ENCODE measurements at places on chromosomes 3 and 15. TPM values are rescaled to one million over a fixed set of nuclear protein-coding genes. Genes with fewer than 3 reads are reported as not detected.

DNA sequence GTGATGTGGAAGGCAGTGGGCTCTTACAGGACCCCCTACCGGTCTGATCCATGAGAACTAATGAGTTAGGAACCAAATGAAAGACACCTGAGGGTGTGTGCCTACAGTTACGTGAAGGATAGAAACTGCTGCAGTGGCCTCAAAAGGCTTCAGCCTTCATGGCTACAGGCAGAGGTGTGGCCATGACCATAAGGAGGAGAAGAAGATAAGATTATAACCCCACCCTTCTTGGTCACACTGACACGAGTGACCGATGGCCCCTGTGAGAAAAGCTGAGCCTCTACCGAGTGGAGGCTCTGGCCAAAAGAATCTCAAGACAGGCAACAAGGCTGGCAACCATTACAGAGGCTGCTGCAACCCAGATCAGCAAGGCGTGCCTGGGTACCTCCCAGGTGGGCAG lies 6.3 kb downstream of the RFT1 start:
- H3K4me3 ChIP-seq = no peak overlapping the region
- no peak overlapping the region for H3K27ac ChIP-seq
- peaks cover 3% of the 10 kb centered on the region for H3K4me1 ChIP-seq
- no peaks in the 10 kb centered on the region for H3K27me3 ChIP-seq
- no peak for DNase-seq

GRCh38 chr15:71096676-71097075 lies 18.6 kb upstream of the THSD4 start:
- H3K27me3 ChIP-seq = no peaks in the 10 kb centered on the region
- no peak overlapping the region for H3K27ac ChIP-seq
- no peaks in the 10 kb centered on the region for H3K4me1 ChIP-seq
- H3K36me3 ChIP-seq = no peaks in the 10 kb centered on the region
- no peak overlapping the region for H3K4me3 ChIP-seq
- no peak for DNase-seq

DNA sequence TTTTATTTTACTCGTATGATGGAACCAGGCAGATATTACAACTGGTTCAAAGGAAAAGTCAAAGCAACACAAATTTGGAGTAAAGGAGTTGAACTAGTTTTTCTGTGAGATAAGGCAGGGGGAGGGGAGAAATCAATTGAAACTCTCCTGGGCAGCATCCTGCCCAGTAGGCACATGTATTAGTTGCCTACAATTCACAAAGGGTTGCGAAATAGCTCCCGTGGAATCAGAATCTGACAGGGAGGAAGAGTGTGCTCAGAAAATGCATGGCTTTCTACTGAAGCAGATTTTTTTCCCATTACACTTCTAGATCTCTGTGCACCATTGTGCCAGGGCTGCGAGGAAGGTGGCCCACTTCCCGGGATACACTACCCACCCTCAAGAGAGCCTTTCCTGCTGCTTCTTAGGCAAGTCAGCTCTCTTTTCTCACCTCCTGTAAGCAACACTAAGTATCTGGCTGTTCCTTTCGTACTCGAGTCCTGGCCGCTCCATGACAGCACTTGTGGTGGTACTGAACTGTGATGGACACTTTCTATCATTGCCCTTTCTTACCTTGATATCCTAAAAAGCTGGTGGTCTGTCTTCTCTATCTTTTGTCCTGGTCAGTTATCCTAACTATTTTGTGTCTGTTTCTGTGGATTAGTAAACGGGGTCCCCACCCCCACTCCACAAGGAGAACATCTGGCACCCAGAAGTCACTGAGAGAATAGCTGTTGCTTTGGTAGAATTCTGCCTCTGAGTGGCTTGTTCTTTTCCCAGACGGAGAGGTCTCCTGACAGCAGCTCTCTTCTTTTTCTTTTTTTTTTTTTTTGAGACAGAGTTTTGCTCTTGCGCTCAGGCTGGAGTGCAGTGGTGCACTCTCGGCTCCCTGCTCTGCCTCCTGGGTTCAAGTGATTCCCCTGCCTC lies 74.8 kb downstream of the RPL39L start:
- H3K27me3 ChIP-seq = no peaks in the 10 kb centered on the region
- peaks cover 73% of the 10 kb centered on the region for H3K4me1 ChIP-seq
- peak overlapping the region; percentile 98 for H3K27ac ChIP-seq
- peaks cover 84% of the 10 kb centered on the region for H3K36me3 ChIP-seq
- DNase-seq = peak; percentile 45

GRCh38 chr3:143526011-143526545 lies 322.2 kb downstream of the SLC9A9 start:
- H3K27ac ChIP-seq = no peak overlapping the region
- no peaks in the 10 kb centered on the region for H3K27me3 ChIP-seq
- peaks cover 49% of the 10 kb centered on the region for H3K4me1 ChIP-seq

GRCh38 chr15:40290918-40291574 lies 8.2 kb upstream of the ANKRD63 start:
- H3K4me3 ChIP-seq = no peak overlapping the region
- DNase-seq = no peak
- H3K27me3 ChIP-seq = no peaks in the 10 kb centered on the region
- no peaks in the 10 kb centered on the region for H3K36me3 ChIP-seq
- no peak overlapping the region for H3K27ac ChIP-seq

The TTC14 gene
- total RNA-seq = 136 TPM

DNA sequence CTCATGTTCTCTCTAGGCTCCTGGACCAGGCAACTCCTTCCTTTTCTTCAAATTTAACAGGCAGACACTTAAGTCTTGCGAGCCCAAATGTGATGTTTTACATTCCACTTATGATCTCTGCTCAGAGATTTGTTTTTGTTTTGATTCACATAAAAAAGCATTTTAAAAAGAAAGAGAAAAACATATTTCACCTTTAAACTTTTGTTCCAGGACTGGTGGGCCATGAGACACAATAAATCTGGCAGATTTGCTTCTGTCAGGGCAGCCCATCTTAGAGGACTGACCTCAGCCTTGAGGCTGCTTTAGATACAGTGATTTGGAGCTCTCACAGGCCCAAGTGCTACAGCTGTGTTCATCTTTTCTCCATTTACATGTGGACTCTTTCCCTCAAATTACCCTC lies 52.0 kb downstream of the CMSS1 start:
- no peak overlapping the region for H3K27ac ChIP-seq
- no peak for DNase-seq
- no peak overlapping the region for H3K4me3 ChIP-seq
- H3K36me3 ChIP-seq = no peaks in the 10 kb centered on the region
- H3K4me1 ChIP-seq = no peaks in the 10 kb centered on the region

DNA sequence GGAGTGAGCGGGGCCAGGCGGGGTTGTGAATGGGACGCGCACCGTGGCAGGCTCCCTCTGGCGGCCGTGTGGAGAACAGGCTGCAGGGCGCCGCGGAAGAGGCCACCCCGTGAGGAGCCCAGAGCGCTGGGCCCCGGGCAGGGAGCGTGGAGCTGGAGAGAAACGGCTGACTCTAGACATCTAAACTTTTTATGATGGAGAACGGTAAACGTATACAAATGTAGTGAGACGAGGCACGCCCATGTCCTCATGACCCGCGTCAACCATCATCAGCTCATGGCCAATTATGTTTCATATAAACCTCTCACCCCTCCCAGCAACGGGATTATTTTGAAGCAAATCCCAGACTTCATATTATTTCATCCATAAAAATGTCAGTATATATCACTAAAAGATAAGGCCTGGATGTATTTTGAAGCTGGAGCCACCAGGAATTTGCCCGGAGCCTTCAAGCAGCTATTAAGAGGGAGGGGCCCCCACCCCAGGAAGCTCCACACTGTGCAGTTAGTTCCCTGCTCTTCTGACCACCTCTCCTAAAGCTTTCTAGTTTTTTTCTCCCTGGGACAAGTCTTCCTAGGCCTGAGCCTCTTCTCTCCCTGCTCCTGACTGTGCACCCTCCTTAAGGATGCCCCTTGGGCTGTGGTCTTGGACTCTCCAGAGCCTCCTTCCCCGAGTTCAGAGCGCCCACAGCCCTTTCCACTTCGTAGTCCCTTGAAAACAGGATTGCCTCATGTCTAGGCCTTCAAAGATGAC lies 149.5 kb downstream of the SMAD6 start:
- H3K27ac ChIP-seq = no peak overlapping the region
- H3K4me1 ChIP-seq = peaks cover 11% of the 10 kb centered on the region
- H3K4me3 ChIP-seq = no peak overlapping the region
- DNase-seq = peak; percentile 84

- no peaks in the 10 kb centered on the region for H3K27me3 ChIP-seq
- no peaks in the 10 kb centered on the region for H3K36me3 ChIP-seq
- no peak overlapping the region for H3K27ac ChIP-seq
- DNase-seq = no peak
- no peak overlapping the region for H3K4me3 ChIP-seq
Measured at GRCh38 chr3:155391104-155391503, 97.6 kb upstream of the STRIT1 start.

DNA sequence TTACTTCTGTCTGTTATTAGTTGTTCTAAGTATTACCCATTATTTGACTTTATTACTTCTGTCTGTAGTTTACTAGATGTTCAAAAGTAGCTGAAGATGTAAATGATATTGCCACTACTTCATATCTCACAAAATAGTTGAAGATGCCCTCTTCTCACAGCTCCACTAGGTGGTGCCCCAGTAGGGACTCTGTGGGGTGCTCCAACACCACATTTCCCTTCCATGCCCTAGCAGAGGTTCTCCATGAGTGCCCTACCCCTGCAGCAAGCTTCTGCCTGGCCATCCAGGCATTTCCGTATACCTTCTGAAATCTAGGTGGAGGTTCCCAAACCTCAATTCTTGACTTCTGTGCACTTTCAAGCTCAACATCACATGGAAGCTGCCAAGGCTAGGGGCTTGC lies 80.8 kb downstream of the KCNH8 start:
- no peak overlapping the region for H3K27ac ChIP-seq
- H3K4me3 ChIP-seq = no peak overlapping the region
- peaks cover 16% of the 10 kb centered on the region for H3K4me1 ChIP-seq
- peak; percentile 12 for DNase-seq
- H3K36me3 ChIP-seq = no peaks in the 10 kb centered on the region
- no peaks in the 10 kb centered on the region for H3K27me3 ChIP-seq

- H3K27ac ChIP-seq = no peak overlapping the region
- DNase-seq = no peak
- H3K27me3 ChIP-seq = no peaks in the 10 kb centered on the region
- no peak overlapping the region for H3K4me3 ChIP-seq
- H3K36me3 ChIP-seq = no peaks in the 10 kb centered on the region
Measured at GRCh38 chr3:54476891-54477290, 354.5 kb downstream of the CACNA2D3 start.

DNA sequence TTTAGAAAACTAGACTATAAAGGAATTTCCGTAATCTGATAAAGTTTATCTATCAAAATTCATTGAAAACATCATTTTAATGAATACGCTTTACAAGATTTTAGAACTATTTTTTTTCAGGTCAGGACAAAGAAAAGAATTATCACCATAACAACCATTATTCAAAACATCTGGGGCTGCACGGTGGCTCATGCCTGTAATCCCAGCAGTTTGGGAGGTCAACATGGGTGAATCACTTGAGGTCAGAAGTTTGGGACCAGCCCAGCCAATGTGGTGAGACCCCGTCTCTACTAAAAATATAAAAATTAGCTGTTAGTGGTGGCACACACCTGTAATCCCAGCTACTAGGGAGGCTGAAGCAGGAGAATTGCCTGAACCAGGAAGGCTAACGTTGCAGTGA lies 260.4 kb downstream of the WNT5A start:
- no peaks in the 10 kb centered on the region for H3K27me3 ChIP-seq
- H3K4me1 ChIP-seq = no peaks in the 10 kb centered on the region
- DNase-seq = no peak
- no peak overlapping the region for H3K4me3 ChIP-seq

The KLHDC8B gene
- 3.6 TPM for total RNA-seq

- no peak overlapping the region for H3K4me3 ChIP-seq
- no peaks in the 10 kb centered on the region for H3K27me3 ChIP-seq
- no peak overlapping the region for H3K27ac ChIP-seq
- H3K36me3 ChIP-seq = no peaks in the 10 kb centered on the region
- H3K4me1 ChIP-seq = no peaks in the 10 kb centered on the region
Measured at GRCh38 chr15:81481346-81481745, 107.3 kb upstream of the TMC3 start.

- no peak for DNase-seq
- H3K4me3 ChIP-seq = no peak overlapping the region
- H3K4me1 ChIP-seq = no peaks in the 10 kb centered on the region
- H3K27me3 ChIP-seq = no peaks in the 10 kb centered on the region
- no peaks in the 10 kb centered on the region for H3K36me3 ChIP-seq
- no peak overlapping the region for H3K27ac ChIP-seq
Measured at GRCh38 chr3:30130391-30130790, 476.0 kb upstream of the TGFBR2 start.

DNA sequence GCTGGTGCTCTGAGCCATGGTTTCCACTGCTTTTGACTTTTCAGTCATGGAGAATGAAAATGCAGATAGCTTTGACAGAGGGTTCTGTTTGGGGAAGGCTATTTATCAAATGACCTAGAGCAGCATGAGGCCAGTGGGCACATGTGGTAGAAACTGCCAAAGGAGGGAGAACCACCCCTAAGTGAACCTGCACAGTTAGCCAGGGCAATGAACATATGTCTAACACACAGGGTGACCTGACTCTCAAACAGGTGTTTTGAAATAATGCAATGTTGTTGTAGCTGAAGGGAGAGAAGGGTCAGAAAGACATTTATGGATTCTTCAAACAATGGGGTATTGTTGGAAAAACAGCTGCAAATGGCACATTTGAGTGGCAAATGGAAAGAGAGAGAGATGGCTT lies 174.4 kb upstream of the FAM3D start:
- H3K4me1 ChIP-seq = no peaks in the 10 kb centered on the region
- no peak overlapping the region for H3K27ac ChIP-seq
- no peak overlapping the region for H3K4me3 ChIP-seq
- H3K27me3 ChIP-seq = no peaks in the 10 kb centered on the region

The NFKBIZ gene
- 141 TPM for total RNA-seq

GRCh38 chr15:23687143-23687470 lies at the start of gene NDN:
TSS of gene NDN (minus strand) at chr15:23687305. CDS start at chr15:23687217, 88 bp downstream.
- H3K4me1 ChIP-seq = no peaks in the 10 kb centered on the region
- no peak for DNase-seq
- H3K36me3 ChIP-seq = no peaks in the 10 kb centered on the region
- no peak within 1 kb of the TSS for H3K4me3 ChIP-seq

DNA sequence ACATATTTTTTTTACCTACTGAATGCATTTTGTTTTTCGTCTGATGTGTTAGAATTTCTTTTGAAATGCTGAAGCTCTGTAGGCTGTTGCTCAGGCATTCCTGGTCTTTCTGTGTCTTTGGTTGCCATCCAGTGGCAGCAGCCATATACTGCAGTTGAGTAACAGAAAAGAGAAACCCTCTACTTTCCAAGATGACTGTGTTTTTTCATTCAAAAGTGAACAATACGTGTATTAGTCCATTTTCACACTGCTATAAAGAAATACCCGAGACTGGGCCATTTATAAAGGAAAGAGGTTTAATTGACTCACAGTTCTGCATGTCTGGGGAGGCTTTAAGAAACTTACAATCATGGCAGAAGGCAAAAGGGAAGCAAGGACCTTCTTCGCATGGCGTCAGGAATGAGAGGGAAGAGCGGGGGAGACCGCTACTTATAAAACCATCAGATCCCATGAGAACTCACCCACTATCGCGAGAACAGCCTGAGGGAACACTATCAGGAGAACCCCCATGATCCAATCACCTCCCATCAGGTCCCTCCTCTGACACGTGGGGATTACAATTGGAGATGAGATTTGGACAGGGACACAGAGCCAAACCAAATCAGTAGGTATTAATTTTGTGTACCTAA lies 4.7 kb upstream of the GOLGA8B start:
- peaks cover 7% of the 10 kb centered on the region for H3K27me3 ChIP-seq
- H3K4me3 ChIP-seq = no peak overlapping the region
- peak; percentile 69 for DNase-seq
- H3K36me3 ChIP-seq = no peaks in the 10 kb centered on the region

All from B cell (primary cell).